ENCODE measurements at places on chromosomes 3 and 15.

GRCh38 chr15:87577336-87577735 lies 679.2 kb downstream of the NTRK3 start:
- DNase-seq, result no peak

DNA sequence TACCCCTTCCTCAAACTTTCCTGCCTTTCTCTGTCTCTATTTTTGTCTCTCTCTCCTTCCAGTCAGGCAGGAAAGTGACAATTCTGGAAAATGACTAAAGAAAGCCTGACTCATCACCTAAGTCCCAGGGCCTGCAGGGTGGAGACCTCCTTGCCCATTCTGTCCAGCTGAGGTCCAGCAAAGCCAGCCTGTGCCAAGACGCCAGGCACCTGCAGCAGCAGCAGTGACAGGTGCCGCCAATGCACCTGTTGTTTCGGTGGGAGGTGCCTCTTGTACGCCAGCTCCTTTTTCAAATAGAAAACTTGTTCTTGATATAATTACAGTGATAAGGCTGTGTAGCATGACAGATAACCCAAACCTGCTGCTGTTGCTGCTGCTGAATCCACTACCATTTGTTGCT lies 501.3 kb downstream of the NTRK3 start:
- no peak for DNase-seq

DNA sequence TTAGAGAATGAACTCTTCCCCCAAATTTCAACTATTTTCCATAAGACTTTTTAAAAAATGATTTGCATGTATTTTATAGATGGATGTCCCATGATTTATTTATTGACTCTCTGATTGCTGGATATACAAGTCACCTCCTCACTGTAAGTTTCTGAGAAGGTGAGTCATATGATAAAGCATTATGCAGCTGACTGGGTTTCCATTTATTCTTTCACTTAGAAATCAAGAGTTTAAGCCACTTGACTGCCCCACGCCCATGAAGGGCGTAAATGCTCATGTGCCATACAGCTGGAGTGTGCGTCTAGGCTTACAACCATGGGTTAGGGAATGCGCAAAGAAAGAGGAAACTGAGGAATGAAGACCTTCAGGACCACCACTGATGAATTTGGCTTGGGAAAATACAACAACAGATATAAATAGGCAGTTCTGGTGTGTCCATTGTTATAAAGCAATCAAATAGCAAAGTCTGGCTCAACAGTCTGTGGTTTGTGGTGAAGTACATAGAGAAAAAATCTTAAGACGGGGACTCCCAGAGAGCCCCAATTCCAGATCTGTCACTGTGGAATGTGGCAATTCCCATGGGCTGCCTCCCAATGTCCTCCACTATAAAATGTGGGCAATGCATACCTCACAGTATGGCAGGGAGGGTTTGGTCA lies 20.3 kb downstream of the SLCO2A1 start:
- DNase-seq, result no peak

DNA sequence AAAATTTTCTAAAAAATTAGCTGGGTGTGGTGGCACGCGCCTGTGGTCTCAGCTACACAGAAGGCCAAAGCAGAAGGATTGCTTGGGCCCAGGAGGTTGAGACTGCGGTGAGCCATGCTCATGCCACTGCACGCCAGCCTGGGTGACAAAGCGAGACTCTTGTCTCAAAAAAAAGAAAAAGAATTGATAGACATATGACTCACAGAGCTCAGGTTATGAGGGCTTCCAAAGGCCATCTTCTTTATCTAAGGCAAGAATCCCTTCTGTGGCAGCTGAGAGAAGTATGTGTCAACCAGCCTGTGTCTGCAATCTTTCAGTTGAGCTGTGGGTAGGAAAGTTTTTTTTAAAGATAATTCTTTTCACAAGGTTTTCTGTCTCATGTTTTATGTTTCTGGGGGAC lies 53.9 kb downstream of the MRPS25 start:
- DNase-seq, result no peak

GRCh38 chr3:125103406-125103805 lies 47.6 kb upstream of the HEG1 start:
- DNase-seq, result no peak

DNA sequence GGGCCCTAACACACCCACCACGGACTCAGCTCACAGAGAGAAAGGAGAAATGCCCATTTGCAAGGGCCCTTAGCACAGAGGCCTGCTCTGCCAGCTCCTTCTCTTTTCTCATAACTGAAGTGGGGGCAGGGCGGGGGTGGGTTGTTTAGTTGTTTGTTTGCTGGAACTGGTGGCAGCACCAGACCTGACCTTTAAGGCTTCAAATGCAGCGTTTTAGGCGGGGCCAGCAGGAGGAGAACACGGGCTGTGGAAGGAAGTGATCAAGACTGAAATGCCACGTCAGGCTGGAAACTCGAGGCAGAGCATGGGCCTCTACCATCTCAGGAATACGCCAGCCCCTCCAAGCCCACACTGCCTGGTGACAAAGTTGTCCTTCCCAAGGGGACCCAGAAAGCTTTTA lies 9.3 kb downstream of the CACNA2D2 start:
- DNase-seq, result no peak

DNA sequence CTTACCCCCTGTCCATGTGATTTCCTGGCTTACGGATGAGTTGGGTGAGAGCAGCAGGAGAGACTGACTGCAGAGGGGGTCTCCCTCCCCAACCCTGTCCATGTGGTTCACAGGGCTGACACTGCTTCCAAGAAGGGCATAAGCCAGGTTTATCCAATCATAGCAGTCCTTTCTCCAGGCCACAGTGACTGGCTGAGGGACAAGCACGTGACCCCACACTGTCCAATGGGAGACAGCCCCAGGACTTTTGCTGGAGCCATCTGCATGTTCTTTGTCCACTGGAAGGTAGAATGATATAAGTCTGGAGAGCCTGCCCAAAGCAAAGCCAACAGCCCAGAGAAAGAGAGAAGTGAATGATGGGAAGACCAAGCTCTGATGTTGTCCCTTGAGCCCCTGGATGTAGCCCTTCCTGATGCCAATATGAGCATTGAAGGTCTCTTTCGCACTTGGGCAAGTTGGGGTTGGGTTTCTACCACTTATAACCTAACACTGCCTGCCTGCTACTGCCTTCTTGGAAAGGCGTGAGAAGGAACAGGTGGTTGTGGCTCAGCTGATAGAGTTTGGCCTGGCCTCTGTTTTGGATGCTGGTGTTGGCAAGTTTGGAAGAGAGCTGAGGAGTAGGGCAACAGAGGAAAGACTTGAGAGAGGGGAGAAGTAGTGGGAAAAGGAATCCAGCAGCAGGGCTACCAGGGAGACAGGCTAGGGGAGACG lies 41.3 kb upstream of the GRIP2 start:
- no peak for DNase-seq

DNA sequence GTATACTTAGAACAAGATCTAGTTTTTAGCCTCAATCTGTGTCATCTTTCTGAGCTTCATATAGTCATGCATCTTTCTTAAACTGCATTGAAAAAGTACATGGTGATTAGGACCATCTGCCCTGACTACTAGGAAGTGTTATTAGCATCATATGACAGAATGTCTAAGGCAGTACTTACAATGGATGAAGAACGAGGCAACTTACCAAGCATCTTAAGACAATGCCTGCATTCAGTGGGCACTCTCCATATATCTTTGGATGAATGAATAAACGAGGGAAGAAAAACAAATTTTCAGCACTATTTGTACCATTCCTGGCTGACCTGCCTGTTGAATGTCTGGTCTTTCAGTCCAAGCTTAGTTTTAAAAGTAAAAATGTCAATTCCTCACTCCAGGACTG lies 185.4 kb upstream of the EPHA3 start:
- DNase-seq, result no peak

GRCh38 chr3:139197251-139197650 lies 146.6 kb upstream of the MRPS22 start:
- no peak for DNase-seq

- no peak for DNase-seq
Observed at GRCh38 chr3:110814170-110815007, 257.2 kb upstream of the NECTIN3 start.

DNA sequence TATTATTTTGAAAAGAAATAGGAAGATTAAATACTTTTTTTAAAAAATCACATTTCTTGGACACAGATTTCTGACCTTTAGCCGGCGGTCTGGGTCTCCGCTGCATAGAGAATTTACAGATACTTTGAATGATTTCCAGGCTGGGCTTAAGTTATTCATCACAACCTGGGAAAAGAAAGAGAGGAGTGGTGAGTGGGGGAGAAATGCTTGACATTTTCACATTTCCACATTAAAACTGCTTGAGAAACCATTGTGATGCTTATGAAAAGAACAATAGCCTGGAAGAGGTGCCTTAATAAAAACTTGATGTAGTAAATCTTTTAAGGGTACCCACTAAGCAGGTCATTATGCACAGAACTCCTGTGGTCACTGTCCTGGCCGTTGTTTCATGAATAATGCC lies 166.8 kb upstream of the MRPL3 start:
- no peak for DNase-seq

DNA sequence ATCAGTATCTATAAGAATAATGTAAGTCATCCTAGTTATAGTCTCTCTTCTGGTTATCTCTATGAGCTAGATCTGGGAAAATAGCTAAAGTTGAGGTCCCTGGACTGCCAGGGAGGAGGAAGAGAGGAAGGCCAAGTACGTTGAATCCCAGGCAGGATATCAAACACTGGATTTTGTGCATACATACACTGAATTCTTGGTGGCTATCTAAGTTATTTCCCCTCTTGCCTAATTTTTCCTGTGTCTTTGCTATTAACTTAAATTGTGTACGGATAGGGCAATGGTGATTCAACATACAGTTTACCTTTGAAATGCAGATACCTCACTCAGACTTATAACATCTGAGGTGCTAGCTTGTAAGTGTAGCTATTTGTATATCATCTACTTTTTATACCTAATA lies 27.2 kb downstream of the FBXO22 start:
- DNase-seq, result no peak

GRCh38 chr15:77819048-77819850 lies 186.5 kb upstream of the LINGO1 start:
- no peak for DNase-seq

- DNase-seq, result no peak
Observed at GRCh38 chr3:55501905-55502304, 14.8 kb upstream of the WNT5A start.

DNA sequence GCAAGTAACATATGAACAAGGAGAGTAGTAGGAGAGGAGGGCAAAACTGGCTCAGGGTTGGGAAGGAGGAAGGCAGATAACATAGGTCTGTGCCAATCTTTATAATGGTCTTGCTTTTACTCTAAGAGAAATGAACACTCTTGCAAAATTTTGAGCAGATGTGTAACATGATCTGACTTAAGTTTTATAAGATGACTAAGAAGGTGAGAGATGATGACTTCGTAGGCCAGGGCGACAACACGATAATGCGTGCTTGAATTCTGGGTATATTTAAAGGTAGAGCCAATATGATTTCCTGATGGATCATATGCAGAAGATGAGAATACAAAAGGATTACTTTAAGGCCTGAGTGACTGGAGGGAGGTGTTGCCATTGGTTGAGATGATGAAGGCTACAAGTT lies 265.4 kb upstream of the KCNMB2 start:
- no peak for DNase-seq

- no peak for DNase-seq
Observed at GRCh38 chr3:101942356-101942755, 93.0 kb downstream of the NFKBIZ start.

GRCh38 chr3:145767909-145768308 lies 393.1 kb downstream of the PLOD2 start:
- no peak for DNase-seq

DNA sequence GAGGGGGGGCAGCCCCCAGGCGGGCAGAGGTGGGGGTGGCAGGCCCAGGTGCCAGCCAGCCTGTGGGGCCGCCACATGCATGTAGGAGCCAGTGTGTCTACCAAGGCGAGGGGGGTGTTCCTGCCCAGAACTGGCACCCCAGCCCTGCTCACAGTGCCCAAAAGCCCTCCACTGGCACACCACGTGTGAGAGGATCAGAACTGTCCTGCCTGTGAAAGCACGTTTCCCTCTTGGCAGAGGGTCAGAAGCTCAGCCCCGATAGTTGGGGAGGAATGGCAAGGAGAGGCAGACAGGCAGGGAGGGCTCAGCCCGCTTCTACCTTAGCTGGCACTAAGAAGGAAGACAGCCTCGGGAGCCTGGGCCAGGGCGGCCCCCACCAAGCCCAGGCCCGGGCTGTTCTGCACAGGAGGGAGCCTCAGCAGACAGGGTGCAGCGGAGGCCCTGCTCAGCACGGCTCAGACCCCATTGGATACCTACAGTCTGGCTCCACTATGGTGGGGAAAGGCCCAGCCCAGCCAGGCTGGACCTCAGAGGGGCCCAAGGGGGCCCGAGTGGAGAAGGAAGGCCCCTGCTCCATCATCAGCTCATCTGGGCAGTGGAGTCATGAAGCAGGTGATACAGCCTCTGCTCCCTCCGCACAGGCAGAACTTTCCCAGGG lies 84.8 kb upstream of the LINGO1 start:
- DNase-seq, result no peak

DNA sequence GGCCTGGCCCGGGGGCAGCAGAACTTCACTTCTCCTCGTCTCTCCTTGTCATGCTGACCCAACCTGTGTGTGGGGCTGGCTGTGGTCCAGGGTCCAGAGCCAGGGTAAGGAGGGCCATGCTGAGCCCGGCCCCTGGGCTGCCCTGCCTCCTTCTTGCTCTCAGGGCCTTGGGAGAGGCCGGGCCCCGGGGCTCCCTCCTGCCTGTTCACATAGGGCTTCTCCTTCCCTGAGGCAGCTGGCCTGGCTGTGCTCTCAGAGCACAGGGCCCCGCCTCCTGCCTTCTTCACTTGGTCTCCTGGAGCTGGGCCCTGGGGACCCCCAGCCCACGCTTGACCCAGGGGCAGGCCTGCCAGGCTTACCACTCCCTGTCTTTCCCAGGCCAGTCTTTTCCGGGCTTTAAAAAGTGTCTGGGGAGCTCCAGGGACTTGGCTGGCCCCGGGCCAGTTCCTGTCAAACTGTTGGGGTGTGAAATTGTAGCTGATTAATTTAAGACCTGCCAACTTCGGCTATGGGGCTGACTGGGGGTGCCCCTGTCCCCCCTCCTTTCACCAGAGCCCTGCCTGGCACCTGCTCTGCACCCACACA lies 11.8 kb downstream of the PLXNA1 start:
- DNase-seq, result no peak

- peak; percentile 9 for DNase-seq
Observed at GRCh38 chr3:127475975-127476705, 114.4 kb downstream of the TPRA1 start.

DNA sequence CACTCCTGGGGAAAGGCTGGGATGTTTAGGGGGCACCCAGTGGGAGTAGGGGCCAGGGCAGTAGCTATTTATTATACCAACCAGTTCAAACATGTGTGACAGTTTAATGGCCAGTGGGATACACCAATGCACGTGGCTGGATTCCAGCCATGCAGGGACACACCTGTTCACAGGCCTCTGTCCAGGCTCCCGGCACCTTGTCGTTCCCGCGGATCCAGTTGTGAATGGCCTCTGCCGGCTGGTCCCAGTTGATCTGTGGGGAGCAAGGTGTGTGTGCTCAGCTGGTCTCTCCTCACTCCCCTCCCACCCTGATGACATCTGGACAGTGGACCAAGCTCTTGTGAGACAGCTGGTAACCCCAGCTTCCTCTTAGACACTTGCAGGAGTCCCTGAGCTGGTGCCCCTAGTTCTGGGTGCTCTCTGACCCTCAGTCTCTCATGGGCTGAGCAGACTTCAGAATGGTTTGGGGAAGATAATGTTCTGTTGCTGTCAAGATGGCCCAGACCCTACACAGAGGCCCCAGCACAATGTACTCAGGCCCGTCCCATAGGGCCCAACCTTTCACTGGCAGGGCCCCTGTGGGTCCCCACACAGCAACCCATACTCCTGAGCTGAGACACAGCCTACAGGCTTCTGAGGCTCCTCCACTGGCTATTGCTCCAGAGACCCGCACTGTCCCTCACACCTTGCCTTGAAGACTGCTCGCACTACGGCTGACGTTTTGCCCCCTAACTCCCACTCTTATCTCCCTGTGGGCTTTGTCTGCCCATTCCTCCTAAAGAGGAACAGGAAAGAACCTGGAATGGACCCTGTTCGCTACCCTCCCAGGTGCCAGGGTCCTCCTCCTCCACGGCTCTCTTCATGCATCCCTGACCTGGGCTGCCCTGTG lies 25.8 kb downstream of the ALDH1L1 start:
- peak; percentile 60 for DNase-seq
